ENCODE measurements at places on chromosomes 2 and 18. TPM values are rescaled to one million over a fixed set of nuclear protein-coding genes. Genes with fewer than 3 reads are reported as not detected.
A peak's percentile ranks its signal among the peaks of the same experiment; 100 is the strongest.

DNA sequence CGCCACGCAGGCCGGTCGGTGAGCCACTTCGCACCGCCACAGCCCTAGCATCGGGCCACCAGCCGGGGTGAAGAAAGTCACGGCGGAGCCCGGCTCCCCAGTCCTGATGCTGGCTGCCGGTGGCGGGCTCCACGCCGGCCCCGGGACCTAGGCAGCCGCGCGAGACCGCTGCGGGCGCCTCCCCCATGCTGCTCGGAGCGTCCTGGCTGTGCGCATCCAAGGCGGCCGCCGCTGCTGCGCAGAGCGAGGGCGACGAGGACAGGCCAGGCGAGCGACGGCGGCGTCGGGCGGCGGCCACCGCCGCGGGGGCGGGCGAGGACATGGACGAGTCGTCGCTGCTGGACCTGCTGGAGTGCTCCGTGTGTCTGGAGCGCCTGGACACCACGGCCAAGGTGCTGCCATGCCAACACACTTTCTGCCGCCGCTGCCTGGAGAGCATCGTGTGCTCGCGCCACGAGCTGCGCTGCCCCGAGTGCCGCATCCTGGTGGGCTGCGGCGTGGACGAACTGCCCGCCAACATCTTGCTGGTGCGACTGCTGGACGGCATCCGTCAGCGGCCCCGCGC lies 433 bp downstream of the SH3RF3 start:
- peak overlapping the region; percentile 85 for H3K4me3 ChIP-seq
- H3K36me3 ChIP-seq: no peaks in the 10 kb centered on the region
- H3K27me3 ChIP-seq: peaks cover under 1% of the 10 kb centered on the region
- DNase-seq: peak; percentile 44

- no peaks in the 10 kb centered on the region for H3K36me3 ChIP-seq
- no peaks in the 10 kb centered on the region for H3K4me1 ChIP-seq
- H3K27me3 ChIP-seq: peaks cover 34% of the 10 kb centered on the region
- no peak overlapping the region for H3K27ac ChIP-seq
- H3K4me3 ChIP-seq: no peak overlapping the region
Measured at GRCh38 chr2:54904836-54905235, 145.4 kb downstream of the RTN4 start.

- H3K36me3 ChIP-seq: no peaks in the 10 kb centered on the region
- H3K4me1 ChIP-seq: no peaks in the 10 kb centered on the region
- H3K27me3 ChIP-seq: no peaks in the 10 kb centered on the region
- no peak overlapping the region for H3K4me3 ChIP-seq
- no peak overlapping the region for H3K27ac ChIP-seq
Measured at GRCh38 chr2:26461601-26462023, 16.3 kb downstream of the OTOF start.

DNA sequence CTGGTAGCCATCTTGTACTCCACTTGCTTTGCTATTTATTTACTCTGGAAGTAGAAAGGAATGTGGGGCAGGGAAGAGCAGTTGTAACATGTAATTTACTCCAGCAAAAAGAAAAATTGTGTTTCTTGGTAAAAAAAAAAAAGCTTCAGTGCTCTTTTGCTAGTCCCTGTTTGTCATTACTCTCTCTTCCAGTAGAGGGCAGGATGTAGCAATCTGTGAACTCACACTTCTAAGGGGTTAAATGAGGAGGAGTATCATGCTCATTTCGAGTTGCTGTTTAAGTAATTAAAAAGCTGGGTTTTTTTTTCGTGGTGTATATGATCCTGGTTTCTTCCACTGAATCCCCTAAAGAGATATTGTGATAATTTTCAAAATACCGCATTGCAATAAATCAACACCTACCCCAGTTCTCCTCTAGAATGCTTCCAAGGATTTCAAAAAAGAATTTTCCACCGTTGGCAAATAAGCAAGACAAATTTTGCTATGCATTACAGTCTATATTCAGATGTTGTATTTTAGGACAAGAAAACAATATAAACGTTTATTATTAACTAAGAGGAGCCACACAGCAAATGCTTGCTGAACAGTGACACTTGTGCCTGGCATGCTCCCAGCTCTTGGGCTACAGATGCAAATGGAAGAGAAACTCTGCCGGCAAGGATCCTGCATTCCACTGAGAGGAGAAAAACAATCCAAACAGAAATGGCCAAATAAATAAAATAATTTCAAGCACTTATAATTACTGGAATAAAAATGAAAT lies 261.6 kb downstream of the ASXL3 start:
- H3K4me1 ChIP-seq: no peaks in the 10 kb centered on the region
- no peak for DNase-seq
- no peaks in the 10 kb centered on the region for H3K36me3 ChIP-seq
- no peak overlapping the region for H3K4me3 ChIP-seq
- no peaks in the 10 kb centered on the region for H3K27me3 ChIP-seq

- DNase-seq: peak; percentile 44
- no peak overlapping the region for H3K4me3 ChIP-seq
- no peaks in the 10 kb centered on the region for H3K36me3 ChIP-seq
- H3K4me1 ChIP-seq: no peaks in the 10 kb centered on the region
Measured at GRCh38 chr2:118169359-118170005, 81.2 kb downstream of the INSIG2 start.

GRCh38 chr2:43685357-43685756 lies 9.1 kb upstream of the C1GALT1C1L start:
- no peak overlapping the region for H3K27ac ChIP-seq
- no peaks in the 10 kb centered on the region for H3K36me3 ChIP-seq
- no peak for DNase-seq
- no peaks in the 10 kb centered on the region for H3K27me3 ChIP-seq

DNA sequence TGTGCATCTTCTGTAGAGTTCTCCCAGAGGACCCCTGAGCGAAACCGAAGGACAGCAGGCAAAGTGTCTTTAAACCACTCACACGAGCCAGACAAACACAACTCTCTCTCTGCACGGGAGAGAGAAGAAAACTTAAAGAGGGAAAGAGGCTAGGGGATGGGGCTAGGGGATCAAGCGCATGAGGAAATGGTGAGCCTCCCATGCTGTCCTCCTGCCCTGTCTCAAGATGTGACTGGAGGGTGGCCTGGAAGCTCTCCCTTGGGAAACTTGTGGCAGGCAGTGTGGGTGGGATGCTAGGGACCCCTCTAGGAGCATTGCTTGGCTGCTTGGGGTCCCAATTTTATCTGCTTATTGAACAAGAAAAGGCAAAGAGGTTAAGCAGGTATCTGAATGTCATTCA lies 44.5 kb downstream of the CYP26B1 start:
- no peaks in the 10 kb centered on the region for H3K36me3 ChIP-seq
- no peak overlapping the region for H3K27ac ChIP-seq
- H3K4me3 ChIP-seq: no peak overlapping the region
- no peaks in the 10 kb centered on the region for H3K4me1 ChIP-seq
- peaks cover 59% of the 10 kb centered on the region for H3K27me3 ChIP-seq

DNA sequence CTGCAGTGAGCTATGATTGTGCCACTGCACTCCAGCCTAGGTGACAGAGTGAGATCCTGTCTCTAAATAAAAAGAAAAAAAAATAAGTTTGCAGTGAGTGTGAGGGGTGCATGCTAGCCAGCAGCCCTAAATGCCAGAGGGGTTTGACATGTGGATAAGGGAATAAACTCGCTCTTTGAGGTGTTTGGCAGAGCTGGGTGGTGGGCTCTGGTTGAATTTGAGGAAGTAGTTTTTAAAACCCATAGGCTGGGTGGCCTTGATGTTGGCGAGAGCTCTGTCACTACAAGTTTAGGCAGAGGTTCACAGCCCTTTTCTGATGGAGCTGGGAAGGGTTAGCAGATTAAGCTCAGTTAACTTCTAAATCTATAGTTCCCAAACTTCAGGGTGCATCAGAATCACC lies 3.1 kb downstream of the ANXA4 start:
- H3K4me1 ChIP-seq: peaks cover 31% of the 10 kb centered on the region
- no peak overlapping the region for H3K27ac ChIP-seq
- no peak overlapping the region for H3K4me3 ChIP-seq
- no peaks in the 10 kb centered on the region for H3K27me3 ChIP-seq

DNA sequence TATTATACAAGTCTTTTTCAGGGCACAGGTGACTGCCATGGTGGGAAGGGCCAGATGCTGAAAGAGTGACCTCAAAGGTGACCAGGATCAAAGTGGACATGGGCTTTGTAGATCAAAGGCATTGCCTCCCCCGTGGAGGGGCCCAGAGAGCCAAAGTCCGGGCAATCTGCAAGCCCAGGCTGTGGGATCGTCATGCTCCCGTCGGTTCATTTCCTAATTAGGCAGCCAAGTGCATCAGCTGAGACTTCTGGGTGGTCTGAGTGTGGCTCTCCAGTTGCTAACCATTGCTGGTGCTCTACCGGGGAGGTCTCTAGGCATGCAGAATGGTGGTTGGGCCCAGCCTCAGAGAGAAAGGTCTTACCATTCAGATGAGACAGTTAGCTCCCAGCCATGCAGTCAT lies 61.6 kb downstream of the TRIB2 start:
- no peak for DNase-seq
- H3K4me1 ChIP-seq: no peaks in the 10 kb centered on the region
- H3K27ac ChIP-seq: no peak overlapping the region
- peaks cover 4% of the 10 kb centered on the region for H3K36me3 ChIP-seq
- H3K4me3 ChIP-seq: no peak overlapping the region

DNA sequence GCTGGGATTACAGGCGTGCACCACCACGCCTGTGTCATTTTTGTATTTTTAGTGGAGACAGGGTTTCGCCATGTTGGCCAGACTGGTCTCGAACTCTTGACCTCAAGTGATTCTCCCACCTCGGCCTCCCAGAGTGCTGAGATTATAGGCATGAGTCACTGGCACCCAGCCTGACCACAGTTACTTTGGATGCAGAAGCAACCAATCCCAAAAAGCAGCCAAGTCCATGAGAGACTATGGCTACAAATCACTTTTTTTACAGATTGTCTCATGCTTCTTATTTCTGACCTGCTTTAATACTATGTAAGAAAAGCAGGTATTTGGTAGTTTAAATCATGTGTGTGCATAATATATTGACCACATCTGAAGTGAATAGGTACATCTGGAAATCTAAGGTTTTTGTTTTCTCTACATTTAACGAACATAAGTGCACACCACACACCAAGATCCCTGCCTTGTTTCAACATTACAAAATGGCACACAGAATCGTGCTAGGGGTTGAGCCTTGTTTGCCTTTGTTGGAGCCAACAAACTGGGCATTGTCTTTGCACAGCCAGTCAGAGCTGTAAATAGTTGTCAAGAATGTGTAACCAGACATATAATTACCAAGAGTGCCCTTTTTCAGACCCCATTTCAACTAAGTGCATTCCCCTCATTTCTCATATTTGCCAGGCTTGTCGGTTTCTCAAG lies 18.3 kb upstream of the MAP4K4 start:
- no peaks in the 10 kb centered on the region for H3K27me3 ChIP-seq
- H3K27ac ChIP-seq: no peak overlapping the region
- no peaks in the 10 kb centered on the region for H3K36me3 ChIP-seq
- H3K4me1 ChIP-seq: no peaks in the 10 kb centered on the region
- no peak for DNase-seq

- H3K27ac ChIP-seq: no peak overlapping the region
- no peaks in the 10 kb centered on the region for H3K27me3 ChIP-seq
- no peak for DNase-seq
- H3K36me3 ChIP-seq: no peaks in the 10 kb centered on the region
- H3K4me1 ChIP-seq: no peaks in the 10 kb centered on the region
Measured at GRCh38 chr2:168357797-168358472, 98.1 kb upstream of the CERS6 start.

The PARD6G gene
- total RNA-seq: 2.0 TPM

DNA sequence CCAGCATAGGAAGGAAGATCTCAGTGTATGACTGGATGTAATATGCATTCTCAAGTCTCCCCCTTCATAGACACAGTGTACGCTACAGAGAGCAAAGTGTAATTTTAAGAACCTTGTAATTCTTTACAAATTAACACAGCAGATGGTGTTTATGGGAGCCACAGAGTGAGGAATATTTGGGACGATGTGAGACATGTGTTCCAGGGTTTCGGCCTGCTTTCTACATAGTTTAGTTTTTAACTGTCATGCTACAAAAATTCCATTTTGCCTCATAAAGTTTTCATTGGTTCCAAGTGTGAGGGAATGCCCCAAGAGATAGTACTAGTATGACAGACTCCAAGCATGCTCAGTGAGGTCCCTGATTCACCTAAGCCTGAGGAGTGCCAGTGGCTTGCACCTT lies 76.2 kb upstream of the LRRTM1 start:
- H3K4me3 ChIP-seq: no peak overlapping the region
- H3K27ac ChIP-seq: no peak overlapping the region
- no peak for DNase-seq

The NPAS2 gene
- 51.0 TPM for total RNA-seq

GRCh38 chr2:46029332-46029811 lies 267.8 kb upstream of the EPAS1 start:
- peak overlapping the region; percentile 81 for H3K27ac ChIP-seq
- peak; percentile 27 for DNase-seq
- peaks cover 42% of the 10 kb centered on the region for H3K4me1 ChIP-seq
- H3K4me3 ChIP-seq: no peak overlapping the region
- no peaks in the 10 kb centered on the region for H3K27me3 ChIP-seq

The SEPTIN2 gene
- total RNA-seq: 187 TPM

GRCh38 chr2:142668420-142668819 lies 209.0 kb upstream of the KYNU start:
- H3K36me3 ChIP-seq: no peaks in the 10 kb centered on the region
- DNase-seq: no peak
- no peak overlapping the region for H3K27ac ChIP-seq

The RAPH1 gene
- 17.2 TPM for total RNA-seq

DNA sequence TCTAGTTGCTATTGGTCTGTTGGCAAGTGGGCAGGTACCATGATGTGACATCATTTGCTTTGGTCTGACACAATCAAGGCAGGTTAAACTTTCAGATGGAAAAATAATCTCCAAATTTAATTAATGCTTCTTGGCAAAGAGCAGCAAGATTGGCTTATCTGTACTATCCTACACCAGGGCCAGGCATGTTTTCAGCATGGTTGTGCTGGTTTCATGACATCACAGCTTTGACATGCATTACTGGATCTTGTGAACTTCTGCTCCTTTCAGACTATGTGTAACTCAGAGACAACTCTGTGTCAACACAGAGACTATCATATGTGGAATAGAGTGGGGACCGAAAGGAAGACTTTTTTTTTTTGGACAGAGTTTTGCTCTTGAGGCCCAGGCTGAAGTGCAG lies 520.5 kb downstream of the TDRD15 start:
- H3K27me3 ChIP-seq: no peaks in the 10 kb centered on the region
- H3K4me1 ChIP-seq: no peaks in the 10 kb centered on the region
- H3K36me3 ChIP-seq: no peaks in the 10 kb centered on the region
- H3K4me3 ChIP-seq: no peak overlapping the region

The SERPINB10 gene
- not detected for total RNA-seq

- no peaks in the 10 kb centered on the region for H3K36me3 ChIP-seq
- H3K4me1 ChIP-seq: no peaks in the 10 kb centered on the region
- H3K27ac ChIP-seq: no peak overlapping the region
- H3K4me3 ChIP-seq: no peak overlapping the region
- H3K27me3 ChIP-seq: peaks cover 10% of the 10 kb centered on the region
Measured at GRCh38 chr2:5617358-5617757, 74.8 kb upstream of the SOX11 start.

The INHBB gene
- 3.2 TPM for total RNA-seq

DNA sequence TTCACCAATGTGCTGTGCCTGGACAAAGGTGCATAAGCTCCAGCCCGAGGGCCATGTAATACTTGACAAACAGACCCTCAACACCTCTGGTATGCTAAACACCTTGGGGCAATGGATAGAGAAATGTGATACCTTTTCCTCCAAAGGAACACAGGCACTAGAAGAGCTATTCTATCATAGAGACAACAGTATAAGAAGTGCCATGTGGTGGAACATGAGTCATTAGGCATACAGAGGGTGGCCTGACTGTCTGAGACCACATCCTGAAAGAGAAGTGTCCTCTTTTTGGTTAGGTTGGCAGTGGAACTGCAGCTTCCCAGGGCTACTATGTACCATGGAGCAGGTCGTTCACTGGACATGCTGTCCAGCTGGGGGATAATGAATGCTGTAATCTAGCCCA lies 153.9 kb downstream of the INSIG2 start:
- H3K4me1 ChIP-seq: no peaks in the 10 kb centered on the region
- no peak overlapping the region for H3K27ac ChIP-seq
- H3K27me3 ChIP-seq: peaks cover 67% of the 10 kb centered on the region
- no peaks in the 10 kb centered on the region for H3K36me3 ChIP-seq
- no peak for DNase-seq

The ANKRD30B gene
- not detected for total RNA-seq
